ENCODE measurements at places on chromosomes 12 and 14.
A peak's percentile ranks its signal among the peaks of the same experiment; 100 is the strongest.

DNA sequence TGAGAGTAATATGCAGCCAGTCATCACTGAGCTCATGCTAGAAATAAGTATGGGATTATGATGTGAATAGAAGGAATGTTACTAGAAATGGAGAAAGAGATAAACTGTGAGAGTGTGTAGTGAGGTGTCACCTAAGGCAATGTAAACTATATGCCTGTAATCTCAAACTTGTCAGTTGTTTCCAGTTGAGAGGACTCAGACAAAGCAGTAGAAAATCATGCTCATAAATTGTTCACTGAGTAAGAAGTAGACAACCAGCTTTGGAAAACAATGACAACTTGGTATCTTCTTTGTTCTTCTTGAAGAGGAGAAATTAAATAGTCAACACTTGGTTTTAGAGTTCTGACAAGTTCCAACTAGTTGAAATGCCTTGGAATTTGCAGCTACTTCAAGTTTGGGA is 148.5 kb upstream of the OR4E1 start:
- no peak for DNase-seq

DNA sequence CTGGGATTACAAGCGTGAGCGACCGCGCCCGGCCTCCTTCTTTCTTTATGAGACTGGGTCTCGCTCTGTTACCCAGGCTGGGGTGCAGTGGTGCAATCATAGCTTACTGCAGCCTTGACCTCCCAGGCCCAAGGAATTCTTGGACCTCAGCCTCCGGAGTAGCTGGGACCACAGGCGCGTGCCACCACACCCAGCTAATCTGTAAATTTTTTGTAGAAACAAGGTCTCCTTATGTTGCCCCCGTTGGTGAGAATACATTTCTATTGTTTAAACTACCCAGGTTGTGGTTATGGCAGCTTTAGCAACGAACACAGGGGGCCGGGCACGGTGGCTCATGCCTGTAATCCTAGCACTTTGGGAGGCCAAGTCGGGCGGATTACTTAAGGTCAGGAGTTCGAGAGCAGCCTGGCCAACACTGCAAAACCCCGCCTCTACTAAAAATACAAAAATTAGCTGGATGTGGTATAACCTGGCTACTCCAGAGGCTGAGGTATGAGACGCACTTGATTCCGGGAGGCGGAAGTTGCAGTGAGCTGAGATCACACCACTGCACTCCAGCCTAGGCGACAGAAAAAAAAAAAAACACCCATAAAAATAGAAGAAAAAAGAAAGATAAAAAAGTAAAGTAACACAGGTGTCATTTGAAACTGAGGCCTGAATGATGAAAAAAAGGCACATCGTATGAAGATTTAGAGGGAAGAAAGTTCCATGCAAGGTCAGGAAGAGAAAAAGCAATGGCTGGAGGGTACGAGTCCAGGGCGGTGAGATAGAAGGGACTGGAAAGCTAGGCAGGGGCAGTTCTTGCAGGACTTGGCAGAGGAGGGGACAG is 977 bp upstream of the TMEM120B start:
- no peak for DNase-seq

DNA sequence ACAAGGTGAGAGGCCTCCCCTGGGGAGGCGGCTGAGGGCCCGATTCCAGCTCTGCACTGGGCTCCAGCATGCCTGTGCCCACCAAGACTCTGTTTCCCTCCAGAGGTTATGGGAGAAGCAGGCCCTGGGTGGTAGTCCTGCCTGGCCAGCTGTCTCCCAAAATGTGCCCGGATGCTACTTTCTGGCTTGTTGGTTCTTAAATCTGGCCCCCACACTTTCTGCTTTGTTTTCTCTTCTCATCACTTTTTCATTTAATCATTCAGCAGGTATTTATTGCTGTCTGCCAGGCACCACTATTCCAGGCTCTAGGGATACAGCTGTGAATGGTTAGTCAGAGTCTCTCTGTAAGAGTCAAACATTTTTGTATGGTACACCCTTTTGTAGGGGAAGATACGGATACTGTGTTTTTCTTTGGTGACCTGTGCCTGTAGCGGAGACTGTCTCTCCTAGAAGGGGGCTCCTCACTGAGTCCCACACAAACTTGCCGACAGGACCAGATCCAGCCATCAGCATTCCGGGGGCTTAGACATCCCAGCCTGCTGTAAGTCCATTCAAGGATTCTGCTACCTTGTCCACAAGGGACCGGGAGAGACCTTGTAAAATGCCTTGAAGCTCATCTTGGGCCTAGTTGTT is 3.8 kb downstream of the DHRS2 start:
- DNase-seq: no peak

GRCh38 chr12:32197421-32197820 is 90.8 kb downstream of the BICD1 start:
- DNase-seq: no peak

DNA sequence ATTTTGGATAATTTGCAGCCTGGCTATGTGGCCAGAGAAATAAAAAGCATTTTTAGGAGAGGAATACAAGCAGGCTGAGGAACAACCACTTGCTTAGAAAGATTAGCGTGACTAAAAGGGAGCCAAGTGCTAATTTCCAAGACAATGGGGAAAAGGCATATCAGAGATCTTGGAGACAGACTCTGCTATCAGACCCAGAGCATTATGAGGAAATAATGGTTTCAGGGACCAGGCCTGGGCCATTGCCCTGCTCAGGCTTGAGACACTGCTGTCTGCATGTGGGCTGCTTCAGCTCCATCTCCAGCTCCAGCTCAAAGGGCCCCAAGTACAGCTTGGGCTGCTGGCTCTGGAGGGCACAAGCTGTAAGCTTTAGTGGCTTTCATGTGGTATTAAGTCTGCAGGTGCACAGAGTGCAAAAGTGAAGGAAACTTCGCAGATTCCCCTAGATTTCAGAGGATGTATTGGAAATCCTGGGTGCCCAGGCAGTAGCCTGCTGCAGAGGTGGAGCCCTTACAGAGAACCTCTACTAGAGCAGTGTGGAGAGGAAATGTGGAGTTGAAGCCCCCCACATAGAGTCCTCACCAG is 449.2 kb downstream of the ZFP36L1 start:
- no peak for DNase-seq

- DNase-seq: no peak
These were observed 27.3 kb upstream of the CD9 start for GRCh38 chr12:6172862-6173261.

- no peak for DNase-seq
These were observed 154.0 kb downstream of the PAH start for GRCh38 chr12:102763061-102763460.

GRCh38 chr14:67618617-67619063 is 1.1 kb upstream of the ARG2 start:
- DNase-seq: no peak

GRCh38 chr12:6335451-6336078 is 6.3 kb downstream of the TNFRSF1A start:
- peak; percentile 69 for DNase-seq

DNA sequence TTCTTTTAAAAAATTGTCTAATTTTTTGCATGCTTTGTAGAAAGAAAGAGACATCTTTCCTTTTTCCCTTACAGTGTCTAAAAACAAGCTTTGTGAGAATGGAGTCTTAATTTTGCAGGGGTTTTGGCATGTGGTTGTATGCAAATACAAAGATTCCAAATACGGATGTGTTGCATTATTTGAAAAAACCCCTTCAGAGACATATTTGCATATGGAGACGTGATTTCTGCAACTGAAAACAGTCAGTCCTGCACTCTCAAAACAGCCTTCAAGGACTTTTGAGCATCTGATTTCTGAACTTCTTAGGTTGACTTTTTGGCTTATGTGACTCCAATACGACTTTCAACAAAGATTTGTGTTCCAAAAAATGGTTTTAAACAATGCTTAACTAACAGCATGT is 7.8 kb downstream of the IRAK3 start:
- no peak for DNase-seq

DNA sequence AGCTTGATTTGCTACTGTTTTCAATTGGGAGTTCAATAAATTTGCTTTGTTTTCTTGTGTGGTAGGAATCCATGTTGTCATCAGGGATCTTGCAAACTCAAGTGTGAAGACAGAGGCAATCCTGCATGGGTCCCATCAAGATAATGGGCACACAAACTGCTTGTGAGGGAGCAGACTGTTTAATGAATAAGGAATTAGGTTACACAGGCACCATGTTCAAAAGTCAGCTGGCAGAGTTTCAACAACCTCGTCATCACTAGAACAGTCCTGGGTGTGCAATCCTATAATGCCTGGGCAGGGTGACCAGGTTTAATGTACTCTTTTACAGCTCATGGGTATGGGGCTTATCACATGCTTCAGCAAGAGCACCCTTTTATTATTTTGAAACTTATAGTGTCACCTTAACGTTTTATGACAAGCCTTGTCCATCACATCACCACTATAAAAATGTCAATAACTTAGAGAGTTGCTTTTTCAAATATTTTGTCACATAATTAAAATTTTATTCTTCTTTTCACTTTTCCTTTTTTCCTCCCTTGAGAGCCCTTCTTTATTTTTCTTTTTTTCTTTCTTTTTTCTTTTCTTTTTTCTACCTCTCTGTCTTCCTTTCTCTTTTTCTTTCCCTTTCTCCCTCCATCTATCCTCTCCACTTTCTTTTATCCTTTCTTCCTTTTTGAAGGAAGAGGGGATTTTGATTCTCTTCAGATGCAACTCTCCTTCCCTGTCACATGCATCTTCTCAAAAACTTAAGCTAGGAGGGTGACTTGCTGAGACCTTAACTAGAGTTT is 252.2 kb upstream of the ATP2B1 start:
- DNase-seq: no peak

DNA sequence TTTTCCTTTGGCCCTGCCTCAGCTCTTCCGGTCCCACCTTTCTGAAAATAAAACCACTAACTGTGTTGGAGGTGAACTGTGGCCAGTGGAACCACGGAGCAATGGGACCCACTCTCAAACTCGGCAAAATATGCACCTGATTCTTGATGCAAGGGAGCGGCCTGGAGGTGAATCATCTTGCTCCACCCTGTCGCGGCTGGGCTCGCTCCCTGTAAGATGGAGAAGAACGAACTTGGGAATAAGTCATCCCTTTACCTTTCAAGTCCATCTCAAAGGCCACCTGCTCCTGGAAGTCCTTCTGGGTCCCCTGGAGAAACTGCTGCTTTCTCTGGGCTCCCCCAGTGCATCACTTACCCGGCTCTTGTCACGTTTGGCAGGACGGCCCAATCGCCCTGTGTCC is 309.9 kb downstream of the BCL11B start:
- no peak for DNase-seq

DNA sequence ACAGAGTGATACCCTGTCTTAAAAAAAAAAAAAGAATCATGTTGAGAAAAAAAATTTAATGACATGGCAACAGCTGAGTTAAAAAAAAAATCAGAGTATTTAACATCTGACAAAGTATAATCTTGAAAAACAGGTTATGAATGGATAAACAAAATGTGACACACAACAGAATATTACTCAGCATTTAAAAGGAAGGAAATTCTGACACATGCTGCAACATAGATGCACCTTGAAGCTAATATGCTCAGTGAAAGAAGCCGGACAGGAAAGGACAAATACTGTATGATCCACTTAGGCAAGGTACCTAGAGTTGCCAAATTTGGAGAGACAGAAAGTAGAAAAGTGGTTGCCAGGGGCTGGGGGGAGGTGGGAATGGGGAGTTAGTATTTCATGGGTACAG is 19.4 kb upstream of the EIF2B2 start:
- DNase-seq: no peak

GRCh38 chr12:9064201-9064814 is 51.4 kb downstream of the A2M start:
- peak; percentile 45 for DNase-seq

DNA sequence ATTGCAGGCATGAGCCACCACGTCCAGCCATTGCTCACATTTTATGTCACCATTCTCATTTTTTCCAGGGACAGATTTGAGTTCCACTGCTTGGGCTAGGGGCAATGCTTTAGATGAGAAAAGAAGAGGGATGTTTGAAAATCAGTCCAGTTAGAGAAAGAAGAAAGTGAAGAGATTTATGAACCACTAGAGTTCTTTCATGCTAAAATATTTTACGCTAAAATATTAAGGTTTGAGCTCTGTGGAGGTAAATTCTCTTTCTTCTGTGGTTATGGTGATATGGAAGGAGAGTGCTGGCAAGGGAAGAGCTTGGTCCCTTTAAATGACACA is 21.5 kb downstream of the CFL2 start:
- DNase-seq: no peak

DNA sequence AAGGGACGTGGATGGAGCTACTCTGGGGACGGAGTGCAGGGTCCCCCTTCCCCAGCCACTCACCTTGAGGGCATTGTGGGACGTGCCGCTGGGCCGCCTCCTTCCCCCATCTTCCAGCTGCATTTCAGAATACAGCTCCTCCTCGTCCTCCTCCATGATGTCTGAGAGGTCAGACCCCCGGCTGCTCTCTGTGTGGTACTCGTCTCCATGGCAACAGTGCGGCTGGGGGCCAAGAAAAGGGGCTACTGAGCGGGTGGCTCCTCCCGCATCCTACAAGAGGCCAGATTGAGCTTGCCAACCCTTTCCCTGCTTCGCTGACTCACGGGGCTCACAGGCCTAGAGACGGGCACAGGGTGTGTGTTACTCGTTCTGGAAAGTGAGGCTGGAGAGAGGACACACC is 90.4 kb downstream of the PIWIL1 start:
- DNase-seq: no peak

GRCh38 chr14:58272588-58273372 is 25.6 kb upstream of the ARID4A start:
- DNase-seq: no peak

GRCh38 chr12:52387859-52388258 is 2.4 kb upstream of the KRT84 start:
- DNase-seq: no peak

DNA sequence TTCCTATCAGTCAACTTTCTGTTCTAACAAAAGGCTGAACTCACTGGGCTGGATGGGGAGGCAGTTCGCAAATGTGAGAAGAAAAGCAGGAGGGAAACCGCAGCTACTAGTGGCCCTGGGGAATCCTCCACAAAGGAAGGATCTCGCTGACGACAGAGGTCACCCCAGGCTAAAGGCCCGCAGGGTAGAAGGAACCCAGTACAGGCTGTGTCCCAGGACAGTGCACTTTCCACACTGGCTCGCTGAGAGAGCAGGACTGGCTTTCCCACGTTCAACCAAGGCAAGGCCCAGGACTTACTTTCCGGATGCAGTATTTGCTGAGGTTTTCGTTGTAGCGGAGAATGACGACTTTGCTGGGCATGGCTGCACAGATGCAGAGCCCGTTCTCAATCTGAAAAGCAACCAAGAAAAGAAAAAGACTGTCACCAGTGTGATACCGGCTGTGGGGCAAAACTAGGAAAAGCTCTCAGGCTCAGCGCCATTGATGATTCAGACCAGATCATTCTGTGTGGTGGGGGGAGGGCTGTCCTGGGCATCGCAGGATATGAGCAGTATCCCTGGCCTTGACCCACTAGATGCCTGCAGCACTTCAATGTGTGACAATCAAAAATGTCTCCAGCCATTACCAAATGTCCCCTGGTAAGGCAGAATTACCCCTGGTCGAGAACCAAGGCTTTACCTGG is 36.3 kb downstream of the PRKAB1 start:
- peak; percentile 27 for DNase-seq
